ENCODE measurements at places on chromosomes 12 and 14. TPM values are rescaled to one million over a fixed set of nuclear protein-coding genes. Genes with fewer than 3 reads are reported as not detected.
A peak's percentile ranks its signal among the peaks of the same experiment; 100 is the strongest.

PRH2 gene
- total RNA-seq: 0.28 TPM

KCNH3 gene
- not detected for total RNA-seq

FZD10 gene
- not detected for total RNA-seq

SNX6 gene
- 116 TPM for total RNA-seq

DNA sequence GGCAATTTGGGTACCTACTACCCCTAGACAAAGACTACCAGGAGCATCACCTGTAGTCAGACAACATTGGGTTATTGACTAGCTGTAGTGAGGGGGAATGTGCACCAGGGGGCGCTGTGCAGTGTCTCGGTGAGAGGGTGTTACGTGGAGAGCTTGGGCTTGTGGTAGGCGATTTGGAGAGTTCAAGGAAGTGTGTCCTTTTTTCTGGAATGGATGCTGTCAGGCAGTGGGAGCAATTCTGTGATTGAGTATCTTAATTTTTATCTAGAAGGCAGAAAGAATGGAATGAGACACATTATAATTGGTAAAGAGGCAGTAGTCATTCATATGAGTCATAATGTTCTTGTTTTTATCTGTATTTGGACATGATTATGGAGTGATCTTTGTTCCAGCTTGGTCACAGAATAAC, 187.7 kb downstream of the GALC start:
- no peak for DNase-seq
- no peaks in the 10 kb centered on the region for H3K36me3 ChIP-seq
- no peak overlapping the region for H3K27ac ChIP-seq
- no peaks in the 10 kb centered on the region for H3K27me3 ChIP-seq

GRCh38 chr14:22026527-22026926, 352.9 kb upstream of the OR4E1 start:
- no peaks in the 10 kb centered on the region for H3K36me3 ChIP-seq
- no peak overlapping the region for H3K4me3 ChIP-seq
- DNase-seq: no peak
- no peaks in the 10 kb centered on the region for H3K4me1 ChIP-seq
- no peaks in the 10 kb centered on the region for H3K27me3 ChIP-seq

DNA sequence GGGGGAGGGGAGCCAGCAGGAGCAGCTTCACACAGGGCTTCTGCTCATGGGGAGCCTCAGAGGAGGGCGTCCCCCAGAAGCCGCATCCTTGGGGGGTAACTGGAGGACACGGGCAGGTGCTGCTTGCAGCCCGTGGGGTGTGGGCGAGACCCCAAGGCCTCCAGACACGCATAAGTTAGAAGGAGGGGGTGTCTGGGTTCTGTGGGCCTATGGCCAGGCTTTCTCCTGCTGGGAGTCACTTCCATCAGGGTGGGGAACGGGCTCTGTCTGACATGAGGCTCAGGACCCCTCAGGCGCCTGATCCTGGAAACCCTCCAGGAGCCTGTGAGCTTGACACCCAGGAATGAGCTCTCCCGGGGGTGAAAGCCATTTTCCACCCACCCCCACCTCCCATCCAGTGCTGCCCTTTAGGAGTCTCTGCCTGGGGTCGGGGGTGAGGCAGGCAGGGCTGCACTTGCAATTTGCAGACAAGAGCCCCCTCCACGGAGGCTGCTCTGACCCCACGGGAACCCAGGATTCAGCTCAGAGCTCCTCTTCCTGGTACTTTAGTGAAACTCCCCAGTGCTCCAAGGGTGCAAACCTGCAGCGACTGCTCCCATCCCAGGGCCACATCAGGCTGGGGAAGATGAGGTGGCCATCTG, 325.7 kb downstream of the ADGRD1 start:
- no peaks in the 10 kb centered on the region for H3K4me1 ChIP-seq
- H3K27ac ChIP-seq: no peak overlapping the region
- H3K4me3 ChIP-seq: no peak overlapping the region
- no peaks in the 10 kb centered on the region for H3K27me3 ChIP-seq
- no peak for DNase-seq

- H3K27me3 ChIP-seq: no peaks in the 10 kb centered on the region
- H3K4me1 ChIP-seq: no peaks in the 10 kb centered on the region
- no peak overlapping the region for H3K27ac ChIP-seq
- DNase-seq: peak; percentile 43
- H3K4me3 ChIP-seq: no peak overlapping the region
Observed at GRCh38 chr12:12474931-12475795, 87.5 kb downstream of the DUSP16 start.

- no peaks in the 10 kb centered on the region for H3K36me3 ChIP-seq
- no peak overlapping the region for H3K27ac ChIP-seq
- DNase-seq: no peak
Observed at GRCh38 chr14:103380719-103381377, 4.4 kb upstream of the MARK3 start.

GRCh38 chr12:76627346-76628135, 68.0 kb upstream of the OSBPL8 start:
- no peak for DNase-seq
- H3K27me3 ChIP-seq: no peaks in the 10 kb centered on the region
- H3K36me3 ChIP-seq: no peaks in the 10 kb centered on the region
- H3K4me3 ChIP-seq: no peak overlapping the region
- H3K27ac ChIP-seq: no peak overlapping the region

DNA sequence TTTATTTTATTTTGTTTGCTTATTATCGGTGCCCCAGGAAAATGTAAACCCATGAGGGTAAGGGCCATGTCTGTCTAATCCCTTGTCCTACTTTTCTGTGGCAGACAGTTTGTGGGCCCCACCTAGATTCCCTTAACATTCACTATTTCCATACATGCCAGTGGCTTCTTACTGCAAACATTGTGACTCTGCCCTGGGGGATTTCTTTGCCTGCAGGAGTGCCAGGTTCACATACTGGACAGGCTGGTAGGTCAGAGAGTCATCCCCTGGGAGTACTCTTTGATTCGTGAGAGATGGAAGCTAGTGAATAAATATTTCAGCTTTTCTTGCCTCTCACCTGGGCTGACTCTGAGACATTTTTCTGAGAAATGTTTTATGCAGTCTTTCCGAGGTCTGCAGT, 122.8 kb upstream of the TBX5 start:
- no peaks in the 10 kb centered on the region for H3K4me1 ChIP-seq
- DNase-seq: no peak
- no peak overlapping the region for H3K4me3 ChIP-seq
- peaks cover 1% of the 10 kb centered on the region for H3K27me3 ChIP-seq
- H3K36me3 ChIP-seq: no peaks in the 10 kb centered on the region

DNA sequence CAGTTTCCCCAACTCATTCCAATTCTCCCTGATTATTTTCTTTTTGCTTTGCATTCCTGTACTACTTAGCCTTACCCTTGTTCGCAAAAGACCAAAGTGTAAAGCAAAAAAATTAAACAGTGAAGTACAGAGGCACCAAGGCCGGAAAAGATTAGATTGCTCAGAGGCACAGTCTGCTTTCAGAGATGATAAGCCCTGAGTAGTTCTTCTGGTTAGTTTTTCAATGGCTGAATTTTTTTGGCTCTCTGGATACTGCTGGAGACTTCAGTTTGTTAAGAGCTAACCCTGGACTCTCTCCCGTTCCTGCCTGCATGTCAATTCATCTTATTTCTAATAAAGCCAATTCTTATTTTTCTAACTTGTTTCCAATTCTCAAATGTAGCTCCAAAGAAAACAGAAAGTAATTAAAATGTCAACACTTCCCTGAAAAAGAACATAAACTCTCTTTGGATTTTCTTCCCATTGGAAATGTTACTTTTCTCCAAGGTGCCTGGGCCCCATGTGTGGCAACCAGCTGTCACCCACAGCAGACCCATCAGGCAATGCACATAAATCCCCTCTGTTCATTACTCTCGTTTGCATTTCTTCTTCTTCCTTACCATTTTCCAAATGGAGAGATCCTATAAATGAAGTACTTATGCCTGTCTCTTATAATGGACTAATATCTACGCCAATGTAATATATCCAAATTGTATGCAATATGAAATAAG, 142.8 kb downstream of the BTG1 start:
- H3K4me1 ChIP-seq: peaks cover 4% of the 10 kb centered on the region
- H3K27ac ChIP-seq: no peak overlapping the region
- no peaks in the 10 kb centered on the region for H3K27me3 ChIP-seq
- no peak overlapping the region for H3K4me3 ChIP-seq
- H3K36me3 ChIP-seq: no peaks in the 10 kb centered on the region

DNA sequence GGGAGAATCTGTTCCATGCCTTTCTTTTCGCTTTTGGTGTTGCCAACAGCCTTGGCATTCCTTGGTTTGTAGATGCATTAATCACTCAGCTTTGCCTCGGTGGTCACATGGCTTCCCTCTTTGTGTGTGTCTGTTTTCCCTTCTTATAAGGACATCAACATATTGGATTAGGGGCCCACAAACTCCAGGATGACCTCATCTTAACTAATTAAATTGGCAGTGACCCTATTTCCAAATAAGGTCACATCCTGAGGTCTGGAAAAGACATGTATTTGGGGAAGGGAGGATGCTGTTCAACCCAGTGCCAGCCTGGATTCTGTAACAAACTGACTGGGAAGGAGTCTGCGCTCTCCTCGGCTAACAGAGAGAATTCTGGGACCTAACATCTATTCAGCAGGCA, 365.7 kb upstream of the FKBP4 start:
- no peak for DNase-seq
- no peak overlapping the region for H3K27ac ChIP-seq
- H3K27me3 ChIP-seq: no peaks in the 10 kb centered on the region
- no peaks in the 10 kb centered on the region for H3K4me1 ChIP-seq
- no peaks in the 10 kb centered on the region for H3K36me3 ChIP-seq

- no peaks in the 10 kb centered on the region for H3K36me3 ChIP-seq
- no peaks in the 10 kb centered on the region for H3K4me1 ChIP-seq
- H3K27me3 ChIP-seq: no peaks in the 10 kb centered on the region
Observed at GRCh38 chr12:97275728-97276590, 186.6 kb upstream of the RMST start.

DNA sequence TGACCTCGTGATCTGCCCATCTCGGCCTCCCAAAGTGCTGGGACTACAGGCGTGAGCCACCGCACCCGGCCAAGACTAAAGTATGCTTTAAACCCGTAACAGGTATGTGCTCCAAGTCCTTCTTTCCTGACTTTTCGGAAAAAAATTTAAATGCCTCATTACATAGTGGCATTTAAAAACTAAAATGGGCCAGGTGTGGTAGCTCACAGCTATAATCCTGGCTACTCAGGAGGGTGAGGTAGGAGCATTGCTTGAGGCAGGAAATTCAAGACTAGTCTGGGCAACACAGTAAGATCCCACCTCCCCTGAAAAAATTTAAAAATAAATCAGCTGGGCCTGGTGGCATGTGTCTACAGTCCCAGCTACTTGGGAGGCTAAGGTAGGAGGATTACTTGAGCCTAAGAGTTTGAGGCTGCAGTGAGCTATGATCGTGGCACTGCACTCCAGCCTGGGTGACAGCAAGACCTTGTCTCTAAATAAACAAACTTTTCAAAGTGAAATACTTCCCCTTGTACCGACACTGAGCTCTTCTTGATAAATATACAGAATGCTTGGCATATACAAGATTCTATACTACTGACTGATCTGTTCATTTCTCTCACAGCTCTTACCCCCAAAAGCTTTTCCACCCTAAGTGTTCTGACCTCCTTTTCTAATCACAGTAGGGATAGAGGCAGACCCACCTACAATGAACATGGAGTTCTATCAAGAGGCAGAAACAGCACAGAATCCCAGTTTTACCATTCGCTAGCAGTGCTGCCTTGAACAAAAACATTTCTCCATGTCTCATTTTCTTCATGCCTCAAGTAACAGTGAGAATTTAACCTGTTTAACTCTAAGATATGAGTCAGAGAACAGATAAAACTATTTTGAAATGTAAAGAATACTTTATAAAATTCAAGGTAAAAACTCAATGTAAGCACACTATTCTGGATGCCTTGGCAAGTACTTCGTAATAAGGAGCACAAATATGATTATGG, 7.9 kb downstream of the PPP4R3A start:
- no peak overlapping the region for H3K4me3 ChIP-seq
- H3K27me3 ChIP-seq: no peaks in the 10 kb centered on the region
- no peak for DNase-seq
- peaks cover 8% of the 10 kb centered on the region for H3K4me1 ChIP-seq
- H3K36me3 ChIP-seq: peaks cover 12% of the 10 kb centered on the region
- no peak overlapping the region for H3K27ac ChIP-seq

GRCh38 chr12:92968176-92968813, 39.2 kb upstream of the EEA1 start:
- no peaks in the 10 kb centered on the region for H3K36me3 ChIP-seq
- peaks cover 8% of the 10 kb centered on the region for H3K4me1 ChIP-seq
- no peak overlapping the region for H3K27ac ChIP-seq
- H3K4me3 ChIP-seq: no peak overlapping the region
- no peaks in the 10 kb centered on the region for H3K27me3 ChIP-seq
- DNase-seq: peak; percentile 13

- peaks cover 12% of the 10 kb centered on the region for H3K27me3 ChIP-seq
- H3K4me1 ChIP-seq: peaks cover 2% of the 10 kb centered on the region
- H3K27ac ChIP-seq: no peak overlapping the region
Observed at GRCh38 chr12:124608450-124608870, 41.0 kb upstream of the NCOR2 start.
